Heart right ventricle (tissue), 16 donors: ENCODE measurements at places on chromosomes 11 and 22. TPM values are rescaled to one million over a fixed set of nuclear protein-coding genes. Genes with fewer than 3 reads are reported as not detected.

Gene KLHDC7B
- total RNA-seq, result 1.3 TPM

DNA sequence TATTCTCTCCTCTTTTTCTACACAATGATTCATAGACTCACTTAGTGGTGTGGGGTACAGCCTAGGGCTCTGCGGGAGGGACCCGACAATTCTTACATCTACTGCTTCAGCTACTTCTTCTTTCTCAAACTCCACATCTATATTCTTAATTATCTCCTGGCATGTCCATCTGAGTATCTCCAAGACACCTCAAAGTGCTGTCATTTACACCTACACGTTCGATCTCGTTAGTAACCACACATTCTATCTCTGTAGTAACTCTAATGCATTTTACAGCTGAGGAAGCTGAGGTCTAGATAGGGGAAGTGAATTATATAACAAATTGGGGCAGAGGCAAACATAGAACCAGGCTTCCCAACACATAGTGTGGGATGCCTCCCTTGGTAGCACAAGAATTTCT lies 27.7 kb upstream of the RRM1 start:
- no peak for DNase-seq
- no peak overlapping the region for H3K27ac ChIP-seq
- H3K36me3 ChIP-seq, result no peaks in the 10 kb centered on the region
- H3K4me3 ChIP-seq, result no peak overlapping the region
- no peaks in the 10 kb centered on the region for H3K27me3 ChIP-seq

DNA sequence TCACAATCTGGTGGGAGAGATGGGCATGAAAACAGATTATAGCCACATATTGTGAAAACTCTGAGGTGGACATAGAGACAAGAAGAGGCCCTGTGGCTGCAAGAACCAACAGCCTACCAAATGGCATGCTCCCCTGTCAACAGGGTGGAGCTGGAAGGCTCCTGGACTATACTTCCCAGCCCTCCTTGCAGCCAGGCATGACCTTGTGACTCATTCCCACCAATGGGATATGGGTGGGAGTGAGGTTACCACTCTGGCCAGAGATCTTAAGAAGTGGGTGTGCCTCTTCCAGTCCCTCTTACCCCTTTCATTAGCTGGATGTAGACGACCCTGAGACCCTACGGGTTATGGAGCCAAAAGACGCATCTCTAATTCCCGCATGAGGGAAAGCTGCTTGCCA lies 126.4 kb upstream of the ZBED5 start:
- no peak overlapping the region for H3K4me3 ChIP-seq
- H3K27me3 ChIP-seq, result no peaks in the 10 kb centered on the region
- H3K4me1 ChIP-seq, result no peaks in the 10 kb centered on the region
- H3K36me3 ChIP-seq, result no peaks in the 10 kb centered on the region
- no peak for DNase-seq

- no peak overlapping the region for H3K27ac ChIP-seq
- H3K36me3 ChIP-seq, result no peaks in the 10 kb centered on the region
- H3K27me3 ChIP-seq, result no peaks in the 10 kb centered on the region
These were observed 166.7 kb upstream of the GUCY1A2 start for GRCh38 chr11:107184986-107185385.

DNA sequence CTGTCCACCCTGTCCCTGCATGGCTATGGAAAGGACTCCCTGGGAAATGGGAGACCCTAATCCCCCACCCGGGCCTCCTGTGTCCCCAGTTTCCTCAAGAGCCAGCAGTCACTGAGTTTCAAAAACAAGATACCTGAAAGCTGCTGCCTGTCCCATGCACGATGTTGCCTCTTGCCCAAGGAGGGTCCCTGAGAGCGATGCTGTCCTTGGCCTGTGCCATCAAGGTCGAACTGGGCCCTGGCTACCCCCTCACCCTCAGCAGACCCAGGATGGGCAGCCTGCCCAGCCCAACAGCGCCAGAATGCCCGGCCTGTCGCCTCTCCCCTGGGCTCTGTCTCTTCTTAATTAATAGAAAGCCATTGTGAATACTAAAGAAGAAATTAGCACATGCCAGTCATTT lies 104.5 kb upstream of the LMO1 start:
- H3K4me1 ChIP-seq, result no peaks in the 10 kb centered on the region
- no peak overlapping the region for H3K4me3 ChIP-seq
- H3K36me3 ChIP-seq, result no peaks in the 10 kb centered on the region
- no peak overlapping the region for H3K27ac ChIP-seq
- H3K27me3 ChIP-seq, result no peaks in the 10 kb centered on the region
